ENCODE measurements at places on chromosomes 5 and 9.
A peak's percentile ranks its signal among the peaks of the same experiment; 100 is the strongest.

GRCh38 chr5:155676967-155677366 is 650.0 kb upstream of the SGCD start:
- no peak for DNase-seq

- DNase-seq, result peak; percentile 41
Measured at GRCh38 chr9:98184326-98184725, 8.1 kb downstream of the CORO2A start.

DNA sequence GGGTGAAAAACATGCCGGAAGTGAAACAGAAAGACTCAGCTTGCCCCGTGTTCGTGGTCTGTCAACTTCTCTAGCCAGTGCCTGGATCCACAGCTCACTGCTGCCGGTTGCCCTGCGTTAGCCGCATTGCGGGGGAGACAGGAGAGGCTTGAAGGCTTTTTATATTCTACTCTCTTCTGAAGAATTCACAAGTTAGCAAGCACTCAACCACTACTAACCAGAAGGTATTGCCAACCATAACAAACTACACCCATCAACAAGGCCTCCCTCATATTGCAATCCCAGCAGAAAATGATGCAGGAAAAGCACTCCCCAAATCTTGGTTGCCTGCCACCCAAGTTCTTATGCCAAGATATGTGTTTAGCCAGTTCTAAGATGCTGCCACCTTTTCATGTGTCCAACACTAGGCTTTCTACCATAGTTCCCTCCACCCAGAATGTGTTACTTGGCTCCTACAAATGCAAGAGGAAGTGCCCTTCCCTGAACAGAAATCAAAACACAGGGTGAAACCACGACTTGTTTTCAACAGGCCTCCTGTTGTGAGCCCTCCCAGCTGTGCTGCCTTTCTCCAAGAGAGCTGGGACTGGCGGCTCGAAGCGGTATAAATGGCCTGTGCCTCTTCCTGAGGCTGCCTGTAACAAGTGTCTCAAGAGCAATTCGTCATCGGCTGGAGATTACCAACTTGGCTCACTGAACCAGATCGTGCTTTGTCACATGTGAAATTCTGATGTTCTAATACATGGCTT is 129.0 kb downstream of the SNX18 start:
- DNase-seq, result no peak

DNA sequence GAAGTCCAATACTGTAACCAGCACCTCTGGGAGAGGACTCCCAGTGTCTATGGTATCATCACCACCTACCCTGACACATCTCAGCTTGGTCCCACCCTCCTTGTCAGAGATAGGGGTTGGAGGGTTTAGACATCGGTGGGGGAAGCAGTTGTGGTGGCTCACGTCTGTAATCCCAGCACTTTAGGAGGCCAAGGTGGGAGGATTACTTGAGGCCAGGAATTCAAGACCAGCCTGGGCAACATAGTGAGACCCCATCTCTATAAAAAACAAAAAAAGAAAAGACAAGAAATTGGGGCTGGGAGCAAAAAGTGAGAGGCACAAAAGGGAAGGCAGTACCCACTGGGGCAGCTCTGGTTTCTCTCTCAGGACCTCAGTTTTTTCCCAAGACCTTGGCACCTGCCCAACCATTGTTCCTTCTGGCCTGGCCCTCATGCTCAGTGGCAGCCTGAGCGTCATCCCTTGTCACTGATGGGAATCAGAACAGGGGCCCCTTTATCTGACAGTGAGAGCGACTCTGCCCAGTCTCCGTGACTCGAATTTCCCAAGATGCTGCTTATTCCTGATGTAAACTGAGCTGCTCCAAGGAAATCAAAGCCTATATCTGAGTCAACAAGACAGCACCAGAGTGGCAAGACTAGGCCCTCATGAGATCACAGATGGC is 80.5 kb upstream of the HSPA9 start:
- peak; percentile 27 for DNase-seq

GRCh38 chr5:132268769-132269551 is 11.5 kb downstream of the PDLIM4 start:
- DNase-seq, result no peak

DNA sequence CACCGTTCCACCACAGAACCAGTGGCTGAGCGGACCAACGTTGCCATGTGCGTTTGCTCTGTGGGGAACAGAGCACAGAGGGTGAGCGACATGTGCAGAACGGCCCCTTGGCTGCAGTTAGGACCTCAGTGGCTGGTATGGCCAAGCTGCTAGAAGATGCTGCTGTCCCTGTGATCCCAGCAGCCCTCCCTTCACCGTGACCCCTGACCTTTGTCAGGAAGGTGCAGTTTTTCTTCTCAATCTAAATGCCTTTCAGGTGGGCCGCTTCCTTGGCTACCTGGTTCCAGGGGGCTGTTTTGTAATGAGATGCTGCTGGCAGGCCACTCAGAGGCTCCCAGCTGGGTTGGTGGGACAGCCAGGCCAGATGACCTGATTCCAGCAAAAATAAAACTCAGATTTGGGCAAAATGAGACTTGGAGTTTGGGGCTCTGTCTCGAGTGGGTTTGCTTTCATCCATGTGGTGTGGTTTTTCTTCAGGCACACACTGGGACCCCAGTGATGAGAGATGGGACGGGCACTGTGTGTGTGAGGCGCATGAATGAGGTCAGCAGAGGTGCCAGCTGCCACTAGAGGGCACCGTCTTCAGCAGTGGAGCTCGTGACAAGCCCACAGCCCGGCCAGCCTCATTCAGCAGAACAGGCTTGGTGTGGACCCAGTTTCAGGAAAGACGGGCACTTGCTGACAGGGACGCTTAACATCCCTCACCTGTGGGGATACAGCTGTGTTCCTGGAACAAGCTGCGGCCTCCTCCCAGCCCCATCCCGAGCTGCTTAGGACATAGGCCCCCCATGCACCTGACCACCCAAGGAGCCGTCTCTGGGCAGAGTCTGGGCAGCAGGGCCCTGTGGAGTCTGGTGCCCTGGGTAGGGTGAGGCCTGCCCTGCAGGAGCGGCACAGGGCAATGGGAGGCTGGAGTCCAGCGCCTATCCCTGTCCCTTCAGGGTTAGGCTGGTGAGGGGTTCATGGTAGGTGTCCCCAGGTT is 4.1 kb downstream of the MRPS2 start:
- DNase-seq, result peak; percentile 82

- DNase-seq, result no peak
Measured at GRCh38 chr9:108671794-108672193, 184.0 kb downstream of the ACTL7B start.

DNA sequence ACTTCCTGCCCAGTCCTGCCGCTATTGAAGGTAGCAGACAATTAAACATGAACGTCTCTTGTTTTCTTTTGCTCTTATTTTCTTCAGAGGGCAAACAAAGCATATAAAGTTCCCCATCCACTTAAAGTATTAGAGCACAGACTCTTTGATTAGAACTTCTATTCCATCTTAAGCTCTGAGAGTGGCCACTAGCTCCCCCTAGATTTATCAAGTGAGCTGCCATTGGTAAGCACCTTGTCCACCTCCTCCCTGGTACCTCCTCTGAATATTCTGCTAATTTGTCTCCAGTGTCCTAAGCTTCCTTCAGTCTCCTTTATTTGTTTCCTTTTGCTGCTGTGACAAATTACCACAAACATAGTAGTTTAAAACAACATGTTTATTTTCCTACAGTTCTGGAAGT is 264.3 kb upstream of the KCNN2 start:
- DNase-seq, result no peak

DNA sequence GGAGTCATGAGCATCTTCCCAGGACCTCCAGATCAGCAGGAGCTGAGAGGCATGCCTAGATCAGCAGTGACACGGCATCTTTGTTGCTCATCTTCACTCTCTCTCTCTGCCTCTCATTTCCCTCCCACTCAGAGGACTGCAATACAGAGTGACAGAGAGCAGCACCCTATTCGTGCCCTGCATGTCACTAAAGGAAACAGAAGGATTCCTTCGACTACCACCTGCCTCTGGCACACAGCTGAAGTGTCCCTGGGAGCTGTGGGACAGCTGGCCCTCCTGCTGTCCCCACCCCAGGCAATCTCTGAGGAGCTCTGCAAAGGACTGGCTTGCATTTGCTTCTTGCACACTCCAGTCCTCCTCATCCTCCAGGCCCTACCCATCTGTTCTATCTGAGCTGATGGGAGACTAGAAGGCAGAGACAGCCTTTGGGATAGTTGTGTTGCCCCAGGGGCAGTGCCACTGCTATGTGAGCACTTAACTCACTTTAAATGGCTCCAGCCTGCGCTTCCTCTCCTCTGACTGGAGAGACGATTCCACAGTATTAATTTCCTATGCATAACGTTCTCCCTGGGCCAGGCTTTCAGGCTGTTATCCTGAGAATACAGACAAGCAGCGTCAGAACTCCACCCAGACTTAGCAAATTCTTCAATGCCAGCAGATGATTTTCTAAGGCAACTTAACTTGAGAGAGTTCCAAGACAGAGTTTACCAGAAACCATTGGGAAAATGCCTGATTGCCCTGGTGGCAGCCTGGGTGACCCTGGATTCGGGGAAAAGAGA is 167.6 kb upstream of the MAP1B start:
- no peak for DNase-seq

GRCh38 chr5:131228646-131229045 is 35.2 kb upstream of the CDC42SE2 start:
- no peak for DNase-seq

DNA sequence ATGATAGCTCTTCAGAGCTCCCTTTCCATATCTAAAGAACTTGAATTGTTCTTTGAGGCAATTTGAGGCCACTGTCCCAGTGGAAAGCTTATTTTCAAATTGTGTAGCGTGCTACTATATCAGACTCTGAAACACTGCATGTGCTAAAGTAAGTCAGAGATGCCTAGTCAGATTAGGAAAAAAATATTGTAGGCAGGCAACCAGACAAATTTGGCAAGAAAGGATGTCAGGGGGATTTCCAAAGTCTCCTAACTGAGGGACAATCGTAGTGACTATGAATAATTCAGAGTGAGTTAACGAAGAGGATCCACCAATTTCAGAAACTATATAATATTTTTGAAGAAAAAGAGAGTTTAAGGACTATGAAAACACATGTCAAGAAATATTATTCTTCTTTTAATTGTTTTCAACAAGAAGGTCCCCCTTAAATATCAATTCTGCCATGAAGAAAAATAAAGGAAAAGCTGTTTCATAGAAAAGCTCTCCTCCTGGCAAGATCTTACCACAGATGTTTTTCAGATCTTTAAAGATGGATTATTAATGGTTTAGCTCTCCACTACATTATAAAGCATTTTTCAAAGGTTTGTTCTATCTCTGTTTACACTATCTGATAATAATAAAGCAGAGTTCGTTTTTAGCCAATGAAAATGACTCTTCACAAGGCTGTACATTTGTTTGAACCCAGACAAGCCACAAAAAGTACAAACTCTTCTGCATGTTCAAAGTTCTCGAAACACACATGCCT is 273.5 kb upstream of the PTGER4 start:
- DNase-seq, result no peak

DNA sequence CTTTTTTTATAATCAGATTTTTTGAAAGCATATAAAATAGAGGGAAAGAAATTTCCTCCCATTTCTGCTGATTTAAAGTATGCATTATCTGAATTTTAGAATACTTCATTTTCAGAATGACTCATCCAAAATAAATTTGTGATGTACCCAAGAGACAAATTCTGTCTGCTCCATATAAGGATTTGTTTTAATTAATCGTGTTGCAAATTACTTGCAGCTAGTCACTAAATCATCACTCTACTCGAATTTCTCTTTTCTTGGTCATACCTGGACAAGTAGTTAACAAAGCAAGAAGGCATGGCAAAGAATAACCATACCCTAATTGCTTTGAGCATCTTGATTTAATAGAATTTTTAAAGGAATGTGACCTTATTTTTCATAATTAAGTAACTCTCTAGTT is 284.1 kb upstream of the GRAMD2B start:
- no peak for DNase-seq

GRCh38 chr5:96582343-96582742 is 79.8 kb upstream of the CAST start:
- DNase-seq, result no peak

DNA sequence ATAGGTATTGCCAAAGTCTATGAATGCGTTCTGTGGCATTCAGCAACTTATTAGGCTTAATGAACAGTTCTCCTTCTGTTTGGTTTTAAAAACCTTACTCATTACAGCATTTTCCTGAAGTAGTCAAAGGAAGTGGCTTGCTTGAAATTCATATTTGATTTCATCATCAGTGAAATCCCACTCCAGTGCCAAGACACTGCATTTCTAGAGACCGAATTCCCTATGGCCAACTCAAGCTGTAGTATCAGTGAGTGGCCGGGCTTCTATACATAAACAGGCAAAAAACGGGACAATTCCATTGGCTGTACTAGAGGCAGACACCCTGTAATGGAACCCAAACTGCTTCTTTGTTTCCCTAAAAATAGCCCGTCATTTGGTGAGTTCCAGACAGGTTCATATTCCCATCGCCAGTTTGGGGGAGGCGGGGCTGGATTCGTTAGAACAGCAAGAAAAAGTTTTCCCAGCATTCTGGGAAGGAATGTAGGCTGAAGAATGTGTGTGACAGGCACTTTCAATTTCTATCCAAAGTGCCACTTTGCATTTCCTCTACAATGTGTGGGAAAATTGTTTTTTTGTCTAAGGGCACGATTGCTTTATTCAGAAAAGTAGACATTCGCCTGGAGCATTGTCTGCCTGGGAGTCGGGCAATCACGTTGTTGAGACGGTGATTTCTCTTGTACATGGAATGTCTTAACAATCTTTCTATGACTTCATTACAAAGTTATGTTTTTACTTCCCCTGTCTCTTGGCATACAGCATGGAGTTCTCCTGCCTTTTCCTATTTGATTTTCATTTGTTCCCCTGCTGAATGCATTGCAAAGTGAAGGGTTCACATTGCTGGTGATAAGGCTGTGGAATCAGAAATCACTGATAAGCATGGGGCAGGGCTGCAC is 141.8 kb upstream of the MAST4 start:
- no peak for DNase-seq

- DNase-seq, result no peak
Measured at GRCh38 chr9:126628969-126629674, 15.4 kb downstream of the LMX1B start.

DNA sequence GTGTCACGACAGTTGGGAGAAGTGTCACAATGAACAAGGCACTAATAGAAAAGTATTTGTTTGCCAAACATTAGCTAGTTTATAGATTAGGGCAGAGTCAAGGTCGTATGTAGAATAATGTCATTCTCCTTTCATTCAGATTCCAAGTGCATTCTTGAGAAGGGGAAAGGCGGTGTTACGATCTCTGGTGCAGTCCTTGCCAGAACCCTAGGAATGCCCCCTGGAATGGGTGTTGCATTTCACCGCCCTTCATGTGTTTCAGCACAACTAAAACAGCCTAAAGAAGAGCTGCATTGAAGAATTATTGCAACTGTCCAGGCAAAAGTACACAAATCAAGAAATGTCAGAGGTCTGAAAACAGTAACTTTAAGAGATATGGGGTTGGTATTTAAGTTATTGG is 721.0 kb upstream of the WWC1 start:
- DNase-seq, result no peak

- no peak for DNase-seq
Measured at GRCh38 chr5:135204151-135204600, 170.1 kb upstream of the PITX1 start.

Measured in chondrocyte (in vitro differentiated cells).